ENCODE measurements at places on chromosomes 2 and 18.
A peak's percentile ranks its signal among the peaks of the same experiment; 100 is the strongest.

DNA sequence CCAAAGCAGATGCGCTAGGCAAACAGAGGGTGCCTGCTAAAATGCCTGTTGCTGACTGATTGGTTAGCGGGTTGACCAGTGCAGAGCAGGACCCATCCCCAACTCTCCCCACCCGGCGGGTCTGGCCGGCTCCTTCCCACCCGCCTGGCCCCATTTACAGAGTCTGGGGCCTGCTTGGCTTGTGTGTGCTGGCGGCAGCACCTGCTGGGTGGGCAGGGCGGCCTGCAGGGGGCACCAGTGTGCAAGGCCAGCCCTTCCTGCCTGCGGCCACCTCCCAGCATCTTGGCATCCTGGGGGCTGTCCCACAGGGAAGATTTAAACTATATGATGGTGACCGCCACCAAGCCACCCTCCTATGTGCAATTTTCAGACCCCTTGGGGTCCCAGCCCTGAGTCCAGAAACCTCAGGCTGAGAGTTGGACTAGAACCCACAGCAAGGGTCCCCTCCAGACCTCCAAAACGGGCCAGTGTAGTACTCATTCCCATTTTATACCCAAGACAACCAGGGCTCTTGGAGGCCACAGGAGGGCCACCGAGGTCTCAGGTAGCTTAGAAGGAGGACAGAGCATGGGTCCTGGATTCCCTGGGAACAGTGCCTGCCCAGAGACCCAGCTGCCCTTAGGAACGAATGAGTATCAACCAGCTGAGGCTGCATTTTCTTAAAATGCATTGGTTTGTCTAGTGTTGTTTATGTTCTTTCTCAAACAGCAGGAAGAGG is 173.6 kb downstream of the SMAD7 start:
- DNase-seq: peak; percentile 50

GRCh38 chr2:113361051-113361450 is 76.4 kb upstream of the ZNG1B start:
- DNase-seq: no peak

- no peak for DNase-seq
These were observed 127.2 kb downstream of the OLA1 start for GRCh38 chr2:174121175-174121574.

- DNase-seq: no peak
These were observed 185.8 kb downstream of the NDUFA10 start for GRCh38 chr2:239839306-239839705.

GRCh38 chr2:43435746-43436145 is 160.1 kb downstream of the THADA start:
- no peak for DNase-seq

DNA sequence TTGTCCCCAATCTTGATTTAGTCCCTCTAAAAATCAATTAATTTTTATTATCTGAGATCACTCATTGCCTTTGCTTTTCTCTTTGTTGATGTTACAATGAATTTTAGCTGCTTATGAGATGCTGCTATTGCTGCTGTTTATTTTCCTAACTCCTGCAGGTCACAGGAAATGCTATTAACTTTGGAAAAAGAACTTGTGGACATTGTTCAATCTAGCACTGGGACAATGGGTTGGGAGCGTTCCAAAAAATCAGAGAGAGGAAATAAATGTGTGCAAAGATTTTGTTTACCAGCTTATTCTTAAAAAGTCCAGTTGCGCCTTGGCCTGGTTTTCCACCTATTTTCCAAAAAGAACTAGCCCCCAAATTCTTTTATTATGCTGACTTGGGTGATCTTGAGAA is 268.3 kb downstream of the PTH2R start:
- no peak for DNase-seq

GRCh38 chr18:45057955-45058600 is 377.4 kb downstream of the SETBP1 start:
- no peak for DNase-seq

DNA sequence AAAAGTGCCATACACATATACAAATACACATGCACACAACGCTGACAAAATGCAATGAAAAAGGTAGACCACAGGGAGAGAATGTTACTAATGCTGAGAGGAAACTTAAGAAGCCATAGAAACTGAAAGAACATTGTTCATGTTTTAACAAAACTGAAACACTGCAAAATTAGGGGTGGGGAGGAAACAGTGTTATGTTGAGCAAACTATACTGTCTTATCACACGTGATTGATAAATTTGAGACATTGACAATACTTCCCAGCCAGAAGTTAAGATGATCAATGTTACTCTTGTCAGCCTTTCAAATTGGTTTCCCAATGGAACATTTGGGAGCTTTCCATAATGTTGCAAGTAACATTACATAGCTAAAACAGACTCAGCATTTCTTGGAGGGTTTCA is 165.5 kb downstream of the L3MBTL4 start:
- no peak for DNase-seq

- no peak for DNase-seq
These were observed 145.1 kb downstream of the KCNE4 start for GRCh38 chr2:223197046-223197445.

DNA sequence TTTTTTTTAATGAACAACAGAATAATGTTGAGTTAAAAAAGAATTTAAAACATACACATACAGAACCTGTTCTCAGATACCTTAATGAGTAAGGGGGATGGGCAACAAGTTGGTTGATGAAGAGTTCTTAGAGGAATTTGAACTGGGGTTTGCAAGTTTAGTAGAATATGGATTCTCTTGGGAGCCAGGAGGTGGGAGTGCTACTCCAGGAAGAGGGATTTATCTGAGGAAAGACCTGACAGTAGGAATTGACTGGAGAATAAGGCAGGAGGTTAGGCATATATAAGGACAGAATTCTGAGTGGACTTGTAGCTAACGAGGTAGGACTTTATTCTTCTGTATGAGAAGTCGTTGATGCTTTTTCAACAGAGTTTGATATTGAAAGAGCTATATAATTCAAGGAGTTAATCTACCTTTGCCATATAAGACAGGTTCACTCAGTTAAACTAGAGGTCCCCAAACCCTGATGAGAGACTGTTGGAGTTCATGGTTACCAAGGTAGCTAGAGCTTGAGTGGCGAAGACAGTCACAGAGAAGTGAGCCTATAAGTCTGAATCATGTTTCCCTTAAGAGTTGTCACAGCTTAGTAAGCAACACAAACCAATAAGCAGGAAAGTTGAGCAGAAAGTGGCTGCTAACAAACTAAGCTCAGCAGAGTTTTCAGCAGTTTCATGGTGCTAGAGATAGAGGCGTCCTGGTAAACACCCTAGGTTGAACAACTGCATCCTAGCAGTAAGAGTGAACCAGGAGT is 88.2 kb downstream of the NCOA1 start:
- DNase-seq: no peak

GRCh38 chr2:8659735-8660492 is 21.9 kb upstream of the ID2 start:
- DNase-seq: no peak

DNA sequence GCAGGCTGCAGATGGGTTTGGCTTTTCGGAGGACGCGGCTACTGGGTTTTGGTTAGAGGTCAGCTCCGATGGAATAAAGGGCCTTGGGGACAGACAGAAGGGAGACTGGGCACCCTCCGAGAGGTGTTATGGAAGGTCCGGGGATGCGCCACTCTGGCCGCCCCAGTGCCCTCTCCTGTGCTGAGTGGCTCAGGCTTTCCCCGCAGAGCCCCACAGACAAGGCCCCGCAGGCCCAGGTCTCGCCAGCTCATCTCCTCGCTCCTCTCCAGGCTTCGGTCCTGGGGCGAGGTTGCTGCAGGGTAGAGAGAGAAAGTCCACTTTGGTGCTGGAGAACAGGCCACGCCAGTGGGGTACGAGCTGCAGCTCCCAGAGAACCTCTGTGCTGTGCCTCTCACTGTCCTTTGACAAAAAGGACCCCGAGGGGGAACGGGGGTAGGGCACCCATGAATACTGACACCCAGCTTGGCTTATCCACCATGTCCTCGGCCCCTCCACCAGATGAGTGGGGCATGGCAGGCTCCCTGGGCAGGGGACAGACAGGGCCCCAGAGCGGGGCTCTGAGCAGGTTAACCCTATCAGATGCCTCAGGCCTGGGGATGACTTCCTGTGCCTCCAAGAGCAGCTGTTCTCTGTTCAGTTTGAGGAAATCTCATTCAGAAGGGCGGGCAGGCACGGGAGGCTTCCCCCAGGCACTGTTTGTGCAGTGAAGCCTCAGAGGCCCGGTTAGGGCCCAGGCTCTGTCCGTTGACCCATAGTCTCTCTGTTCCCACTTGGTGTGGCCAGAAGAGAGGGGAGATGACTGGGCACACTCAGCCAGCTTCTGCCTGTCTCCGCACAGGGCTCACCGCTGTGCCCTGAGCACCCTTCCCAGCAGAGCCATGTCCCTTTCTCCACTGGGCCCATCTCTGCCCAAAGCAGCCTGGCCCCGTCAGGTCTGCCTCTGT is 15.7 kb upstream of the CNNM3 start:
- no peak for DNase-seq

GRCh38 chr2:47070155-47070919 is 84.8 kb downstream of the STPG4 start:
- no peak for DNase-seq
